ENCODE measurements at places on chromosomes 16 and 17. TPM values are rescaled to one million over a fixed set of nuclear protein-coding genes. Genes with fewer than 3 reads are reported as not detected.

DNA sequence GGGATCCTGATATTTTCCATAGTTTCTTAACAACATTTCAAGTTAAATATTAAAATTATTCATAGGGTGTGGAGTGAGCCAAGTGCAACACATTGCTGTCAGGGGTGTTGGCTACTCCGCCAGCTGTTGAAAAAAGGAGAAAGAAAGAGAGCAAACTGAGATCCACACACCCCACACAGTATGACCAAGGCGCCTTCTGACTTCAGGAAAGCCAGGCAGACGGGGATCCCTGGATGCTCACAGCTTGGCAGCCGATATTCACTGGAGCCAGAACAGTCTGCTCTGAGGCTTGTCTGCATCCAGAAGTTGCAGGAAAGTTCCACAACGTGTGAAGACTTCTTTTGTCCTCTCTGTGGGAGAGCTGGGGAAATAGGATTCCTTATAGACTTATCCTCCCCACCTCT lies 9.3 kb downstream of the CHD9NB start:
- peak; percentile 53 for DNase-seq

- no peak for DNase-seq
Measured at GRCh38 chr17:45107293-45108010, 24.9 kb downstream of the PLCD3 start.

DNA sequence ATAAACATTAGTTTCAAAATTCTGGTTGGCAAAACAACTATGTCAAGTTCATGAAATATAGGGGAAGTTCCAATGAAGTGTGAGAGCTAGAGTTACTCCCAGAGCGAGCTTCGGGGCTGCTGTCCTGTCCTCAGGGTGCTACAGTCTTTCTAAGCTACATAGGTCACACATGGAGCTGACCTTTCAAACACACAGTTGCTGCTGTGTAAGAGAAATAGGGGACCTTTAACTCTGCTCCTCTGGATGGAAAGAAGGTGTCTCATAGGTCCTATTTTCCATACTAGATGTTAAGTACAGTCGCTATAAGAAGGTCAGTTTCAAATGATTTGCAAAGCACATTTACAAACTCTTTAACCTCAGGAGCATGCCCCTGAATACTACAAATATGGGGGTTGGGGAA lies 6.3 kb upstream of the AHSP start:
- no peak for DNase-seq

DNA sequence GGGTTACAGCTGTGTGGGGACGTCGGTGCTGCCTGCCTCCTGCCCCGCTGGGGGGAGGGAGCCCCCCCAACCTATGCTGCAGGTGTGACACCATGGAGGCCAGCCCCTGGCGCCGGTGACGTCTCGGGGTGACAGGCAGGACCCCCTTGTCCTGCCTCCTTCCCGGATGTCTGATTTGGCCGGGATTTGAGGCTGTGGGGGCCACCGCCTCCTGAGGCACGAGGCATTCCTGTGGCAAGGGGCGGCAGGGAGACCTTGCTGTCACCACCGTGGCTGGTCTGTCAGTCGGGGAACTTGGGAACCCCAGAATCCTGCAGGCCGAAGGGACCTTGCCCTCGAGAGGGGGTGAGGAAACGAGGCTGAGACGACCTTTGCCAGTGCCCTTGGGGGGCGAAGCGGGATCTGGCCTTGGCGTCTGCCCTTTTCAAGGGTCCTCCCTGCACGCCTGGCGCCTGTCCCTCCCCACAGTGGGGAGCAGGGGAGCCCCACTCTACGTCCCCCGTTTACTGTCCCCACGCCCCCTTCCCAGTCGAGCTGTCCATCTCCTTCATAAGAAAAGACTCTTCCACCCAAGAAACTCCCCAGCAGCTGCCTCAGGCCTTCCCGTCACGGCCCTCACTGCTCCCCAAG lies 74.4 kb downstream of the METRNL start:
- peak; percentile 7 for DNase-seq

DNA sequence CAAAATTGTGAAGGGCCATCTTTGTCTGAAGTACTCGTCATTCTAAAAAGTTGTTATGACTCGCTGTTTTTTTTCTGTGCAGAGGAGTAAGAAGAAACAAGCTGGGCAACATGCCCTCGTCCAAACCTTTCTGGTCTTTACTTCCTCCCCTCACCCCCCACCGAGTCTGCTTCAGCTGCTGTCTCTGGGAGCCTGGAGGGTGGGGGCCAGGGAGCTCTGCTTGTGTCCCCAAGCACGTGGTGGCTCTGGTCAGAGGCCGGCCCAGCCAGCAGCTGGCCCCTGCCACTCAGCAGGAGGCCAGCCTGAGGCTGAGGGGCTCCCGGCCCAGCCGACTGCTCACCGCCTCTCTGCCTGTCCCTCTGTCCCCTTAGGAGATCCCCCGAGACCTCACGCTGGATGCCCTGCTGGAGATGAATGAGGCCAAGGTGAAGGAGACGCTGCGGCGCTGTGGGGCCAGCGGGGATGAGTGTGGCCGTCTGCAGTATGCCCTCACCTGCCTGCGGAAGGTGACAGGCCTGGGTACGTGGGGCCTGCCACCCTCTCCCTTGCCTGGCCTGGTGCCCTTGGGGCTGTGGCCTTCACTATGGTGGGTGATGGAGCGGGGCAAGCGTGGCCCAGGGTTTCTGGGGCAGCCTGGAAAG lies 53.7 kb upstream of the LGALS9 start:
- DNase-seq, result peak; percentile 32

GRCh38 chr16:24728891-24729242 lies 584 bp upstream of the TNRC6A start:
- no peak for DNase-seq

DNA sequence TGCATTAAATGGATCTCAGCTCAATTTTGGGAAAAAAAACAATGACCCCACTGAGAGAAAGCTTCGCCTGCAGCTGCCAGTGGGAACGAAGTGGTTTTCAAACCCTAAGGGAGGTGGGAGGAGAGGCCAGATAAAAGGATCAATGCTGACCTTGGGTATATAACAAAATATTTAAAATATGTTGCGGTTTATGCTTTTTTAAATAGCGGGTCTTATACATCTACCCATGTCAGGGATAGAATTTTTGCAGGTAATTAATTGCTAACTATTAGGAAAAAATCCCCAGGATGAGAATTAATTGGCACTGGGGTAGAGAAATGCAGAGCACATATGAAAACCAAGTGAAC lies 10.9 kb upstream of the FOXF1 start:
- no peak for DNase-seq

DNA sequence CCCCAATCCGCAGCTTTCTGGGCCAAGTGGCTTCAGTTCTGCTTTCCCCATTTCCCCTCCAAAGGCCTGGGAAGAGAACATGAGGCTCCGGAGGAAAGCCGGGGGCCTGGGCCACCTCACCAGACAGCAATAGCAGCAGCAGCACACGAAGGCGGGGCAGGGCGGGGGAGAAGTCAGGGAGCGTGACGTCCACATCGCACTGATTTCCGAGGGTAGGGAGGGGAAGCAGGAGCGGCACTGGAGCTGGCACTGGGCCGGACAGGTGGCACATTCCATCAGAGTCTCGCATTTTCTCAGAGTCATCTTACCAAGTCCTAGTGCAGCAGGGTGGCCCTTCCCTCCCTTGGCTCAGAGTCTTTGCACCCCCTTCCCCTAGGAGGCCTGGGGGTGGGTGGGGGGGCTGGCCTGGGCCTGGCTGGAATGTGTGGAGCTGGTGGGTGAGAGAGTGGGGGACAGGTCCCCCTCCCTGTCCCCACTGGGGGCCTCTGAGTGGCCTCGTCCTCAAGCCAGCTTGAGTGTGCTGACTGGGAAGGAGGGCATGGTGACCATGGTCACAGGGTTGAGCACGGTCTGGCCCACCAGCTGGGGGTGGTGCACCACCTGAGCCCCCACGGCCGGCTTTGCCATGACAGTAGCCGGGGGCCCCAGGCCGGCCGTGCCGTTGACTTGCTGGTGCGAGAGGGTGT lies 14.3 kb downstream of the MNT start:
- DNase-seq, result no peak

- peak; percentile 26 for DNase-seq
Measured at GRCh38 chr16:66408163-66409048, 18.7 kb upstream of the BEAN1 start.

DNA sequence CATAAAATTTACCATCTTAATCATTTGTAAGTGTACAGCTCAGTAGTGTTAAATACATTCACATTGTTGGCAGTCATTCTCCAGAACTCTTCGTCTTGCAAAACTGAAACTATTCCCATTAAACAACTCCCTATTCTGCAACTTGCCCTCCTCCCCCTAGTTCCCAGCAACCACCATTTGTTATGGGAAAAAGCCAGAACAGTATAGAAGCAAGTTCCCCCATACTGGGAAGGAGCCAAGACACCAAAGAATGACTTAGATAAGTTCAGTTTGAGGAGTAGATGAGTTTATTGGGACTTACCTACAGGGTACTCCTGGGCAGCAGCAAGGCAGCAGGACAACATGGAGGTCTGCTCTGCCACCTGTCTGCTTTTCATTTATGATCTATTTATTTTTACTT lies 39.3 kb upstream of the TEKT1 start:
- no peak for DNase-seq

DNA sequence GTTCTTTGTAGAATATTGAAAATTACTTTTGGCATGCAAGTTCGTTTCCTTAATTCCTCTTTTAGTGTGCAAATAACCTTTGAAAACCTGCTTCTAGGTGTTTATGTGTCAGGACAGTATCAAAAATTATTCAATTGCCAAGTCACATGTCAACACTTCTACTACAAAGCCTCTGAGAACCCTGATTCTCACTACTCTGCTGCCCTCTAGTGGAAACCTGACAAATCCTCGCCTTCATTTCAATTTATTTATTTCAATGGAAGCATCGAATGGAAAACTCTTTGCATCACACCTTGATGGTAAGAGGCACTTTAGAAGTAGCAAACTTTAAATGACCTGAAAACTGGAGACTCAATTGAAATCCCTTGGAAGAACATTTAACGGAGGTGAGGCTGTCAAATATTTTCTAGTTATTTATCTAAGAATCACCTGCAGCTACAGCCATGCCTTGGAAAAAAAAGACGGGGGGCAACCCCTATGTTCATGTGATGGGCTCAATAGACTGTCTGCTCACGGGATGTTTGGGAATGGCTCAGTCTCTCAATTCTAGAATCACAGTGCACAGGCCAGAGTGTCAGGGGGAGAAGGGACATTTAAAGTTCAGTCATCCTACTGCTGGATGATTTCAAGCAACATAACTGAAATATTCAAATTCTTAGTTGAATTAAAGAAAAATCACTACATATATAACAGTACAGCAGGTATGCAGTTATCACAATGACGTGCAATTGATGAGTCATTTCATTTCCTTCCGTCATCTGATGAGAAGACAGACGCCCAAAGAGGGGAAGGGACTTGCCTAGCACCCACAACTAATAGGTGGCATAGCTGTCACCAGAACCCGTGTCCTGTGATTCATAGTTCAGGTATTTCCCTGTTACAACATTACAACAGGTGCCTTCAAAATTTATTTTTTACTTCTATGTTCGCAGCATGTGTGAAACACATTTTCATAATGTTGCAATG lies 563.9 kb downstream of the TOX3 start:
- peak; percentile 58 for DNase-seq

DNA sequence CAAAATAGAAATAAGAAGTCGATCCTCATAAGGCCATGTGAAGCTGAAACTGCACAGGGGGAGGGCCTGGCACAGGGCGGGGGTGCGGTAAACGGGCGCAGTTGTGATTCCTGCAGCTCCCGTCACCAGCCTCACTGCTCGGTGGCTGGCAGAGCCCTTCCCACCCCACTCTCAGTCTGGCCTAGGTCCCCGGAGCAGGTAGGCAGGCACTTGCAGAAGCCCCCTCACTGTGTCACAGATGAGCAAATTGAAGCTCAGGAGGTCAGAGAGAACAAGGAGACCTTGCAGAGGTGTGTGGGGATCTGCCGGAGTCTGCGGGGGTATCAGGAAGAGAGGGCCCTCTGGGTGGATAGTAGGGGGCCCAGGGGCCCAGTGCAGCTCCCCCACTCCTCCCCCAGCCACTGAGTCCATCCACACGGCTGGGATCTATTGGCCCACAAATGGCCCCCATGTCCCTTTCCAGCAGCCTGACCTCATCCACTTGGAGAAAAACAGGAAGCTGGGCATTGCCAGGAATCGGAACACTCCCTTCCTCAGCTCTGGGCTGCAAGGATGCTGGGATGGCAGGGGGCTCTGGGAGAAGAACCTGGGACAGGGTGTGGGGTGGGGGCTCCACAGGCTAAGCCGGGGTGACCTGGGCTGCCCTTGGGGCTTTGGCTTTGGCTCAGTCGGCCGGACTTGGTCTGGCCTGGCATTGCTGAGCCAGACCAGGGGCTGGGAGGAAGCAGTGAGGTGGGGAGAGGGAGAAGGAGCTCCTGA lies 21.4 kb upstream of the MAP3K14 start:
- DNase-seq, result no peak

- DNase-seq, result no peak
Measured at GRCh38 chr17:16329519-16330271, 23.6 kb downstream of the CENPV start.

DNA sequence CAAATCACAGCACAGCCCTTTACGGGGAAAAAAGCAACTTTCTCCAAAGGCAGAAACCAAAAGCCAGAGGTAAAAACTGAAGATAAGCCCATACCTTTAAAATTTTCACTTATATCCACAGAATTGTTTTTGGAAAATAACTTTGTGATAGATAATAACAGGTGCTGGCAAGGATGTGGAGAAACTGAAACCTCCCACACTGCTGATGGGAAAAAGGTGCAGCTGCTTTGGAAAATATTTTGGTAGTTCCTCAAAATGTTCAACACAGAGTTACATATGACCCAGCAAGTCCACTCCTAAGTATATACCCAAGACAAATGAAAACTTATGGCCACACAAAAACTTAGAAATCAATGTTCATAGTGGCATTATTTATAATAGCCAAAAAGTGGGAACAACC lies 12.2 kb downstream of the EFTUD2 start:
- no peak for DNase-seq

Gene PDE6G
- 0.56 TPM for total RNA-seq

Gene APOH
- total RNA-seq, result 0.74 TPM

Gene SKAP1
- 9.0 TPM for total RNA-seq

Gene ADAM11
- total RNA-seq, result 7.6 TPM

Gene RARA
- total RNA-seq, result 65.5 TPM

Gene GPR179
- total RNA-seq, result 1.3 TPM

Gene IQCK
- 77.8 TPM for total RNA-seq

Gene SLFN12
- total RNA-seq, result 4.7 TPM

Gene DPEP2
- 2.7 TPM for total RNA-seq

Gene MT1F
- 8.1 TPM for total RNA-seq

Gene SCGB1C2
- not detected for total RNA-seq

Gene PRSS33
- 0.93 TPM for total RNA-seq

Gene PRAC1
- total RNA-seq, result not detected

Gene CNTROB
- total RNA-seq, result 79.2 TPM

All from testis (tissue), 5 donors.